ENCODE measurements at places on chromosomes 12 and 14.

GRCh38 chr14:24885410-24885913, 164.5 kb downstream of the STXBP6 start:
- no peak for DNase-seq

GRCh38 chr14:89501381-89501780, 84.3 kb upstream of the FOXN3 start:
- no peak for DNase-seq

DNA sequence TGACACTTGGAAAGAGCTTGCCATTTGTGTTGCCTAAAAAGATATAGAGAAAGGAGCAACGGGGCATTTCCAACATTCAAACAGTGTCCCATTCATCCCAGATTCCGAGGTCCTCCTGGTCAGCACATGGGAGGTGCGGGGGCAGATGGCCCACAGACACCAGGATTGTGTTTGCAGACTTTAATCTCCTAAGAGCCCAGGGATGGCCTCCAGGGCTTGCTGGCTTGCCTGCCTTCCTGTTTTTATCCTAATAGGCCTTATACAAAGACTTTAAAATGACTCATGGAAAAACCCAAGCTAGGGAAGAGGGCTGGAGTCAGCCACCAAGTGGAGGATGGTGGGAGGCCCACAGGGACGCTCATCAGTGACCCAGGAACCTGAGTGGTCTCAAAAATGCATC, 21.5 kb upstream of the FAM181A start:
- DNase-seq = no peak

- peak; percentile 76 for DNase-seq
Measured at GRCh38 chr14:93085911-93086310, 29.8 kb downstream of the ITPK1 start.

Measured in osteoblast (primary cell).